ENCODE measurements at places on chromosomes 16 and 17. TPM values are rescaled to one million over a fixed set of nuclear protein-coding genes. Genes with fewer than 3 reads are reported as not detected.

DNA sequence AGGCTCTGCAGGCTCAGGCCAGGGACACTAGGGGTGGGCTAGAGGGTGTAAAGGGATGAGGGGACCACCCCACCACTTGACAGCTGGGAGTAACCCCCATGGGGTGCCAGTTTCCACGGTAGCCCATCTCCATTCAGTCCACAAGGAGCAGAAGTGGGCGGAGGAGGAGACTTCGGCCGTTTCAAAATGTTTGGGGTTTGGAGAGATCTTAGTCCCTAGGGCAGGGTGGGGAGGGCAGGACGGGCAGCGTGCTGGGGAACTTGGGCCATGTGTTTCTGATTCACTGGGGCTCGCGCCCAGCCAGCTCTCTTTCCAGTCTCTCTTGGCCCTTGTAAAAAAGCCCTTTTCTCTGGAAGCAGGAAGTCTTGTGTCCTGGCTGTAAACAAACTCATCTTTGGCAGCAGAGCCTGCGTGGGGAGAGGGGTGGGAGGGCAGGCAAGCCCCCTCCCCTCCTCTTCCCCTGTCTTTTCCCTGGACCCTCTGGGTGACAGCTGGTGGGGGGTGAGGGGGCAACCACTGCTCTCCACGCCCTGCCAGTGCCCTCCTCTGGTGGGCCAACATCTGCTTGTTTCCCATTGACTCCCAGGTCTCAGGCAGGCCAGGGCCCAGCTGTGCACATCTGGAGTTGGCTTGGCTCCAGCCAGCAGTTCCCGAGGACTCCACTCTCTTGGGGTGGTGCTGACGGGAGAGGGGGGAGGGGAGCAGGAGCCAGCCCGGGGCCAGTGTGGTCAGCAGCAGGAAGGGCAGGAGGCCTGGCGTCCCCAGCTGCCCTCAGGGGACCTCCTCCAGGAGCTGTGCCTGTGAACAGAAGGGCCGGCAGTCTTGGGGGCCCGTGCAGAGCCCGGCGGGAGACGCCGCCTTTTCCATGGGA is 8.1 kb downstream of the CYGB start:
- no peaks in the 10 kb centered on the region for H3K36me3 ChIP-seq
- H3K27ac ChIP-seq, result peak overlapping the region; percentile 44
- H3K27me3 ChIP-seq, result peaks cover 6% of the 10 kb centered on the region
- peak; percentile 84 for DNase-seq

DNA sequence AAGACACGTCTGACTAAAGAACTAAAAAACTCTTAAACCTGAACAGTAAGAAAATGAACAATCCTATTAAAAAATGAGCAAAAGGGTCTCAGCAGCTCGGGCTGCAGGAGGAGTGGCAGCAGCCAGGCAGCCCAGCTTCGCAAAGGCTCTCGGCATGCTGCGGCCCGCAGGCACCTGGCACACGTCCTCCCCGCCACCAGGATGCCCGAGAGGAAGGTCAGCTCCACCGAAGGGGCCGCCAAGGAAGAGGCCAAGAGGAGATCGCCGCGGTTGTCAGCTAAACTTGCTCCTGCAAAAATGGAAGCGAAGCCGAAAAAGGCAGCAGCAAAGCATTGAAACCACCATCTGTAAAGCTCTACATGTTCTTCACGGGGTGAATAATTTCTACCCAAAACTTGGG is 173.5 kb downstream of the BCAS3 start:
- no peaks in the 10 kb centered on the region for H3K36me3 ChIP-seq
- H3K27me3 ChIP-seq, result no peaks in the 10 kb centered on the region
- DNase-seq, result no peak
- no peak overlapping the region for H3K27ac ChIP-seq

GRCh38 chr17:36094746-36095145 is 4.8 kb upstream of the CCL3 start:
- no peak overlapping the region for H3K4me3 ChIP-seq
- no peaks in the 10 kb centered on the region for H3K4me1 ChIP-seq
- 0 out of 2 replicates have a peak, but pooled peaks cover 3% of the 10 kb centered on the region for H3K27me3 ChIP-seq
- no peaks in the 10 kb centered on the region for H3K36me3 ChIP-seq
- DNase-seq, result no peak

GRCh38 chr16:85261657-85262557 is 149.6 kb upstream of the CIBAR2 start:
- H3K4me3 ChIP-seq, result no peak overlapping the region
- no peak overlapping the region for H3K27ac ChIP-seq
- peaks cover 24% of the 10 kb centered on the region for H3K4me1 ChIP-seq
- H3K27me3 ChIP-seq, result no peaks in the 10 kb centered on the region
- H3K36me3 ChIP-seq, result no peaks in the 10 kb centered on the region

GRCh38 chr16:81843683-81844082 is 64.6 kb downstream of the PLCG2 start:
- DNase-seq, result no peak
- H3K27me3 ChIP-seq, result no peaks in the 10 kb centered on the region
- H3K36me3 ChIP-seq, result no peaks in the 10 kb centered on the region
- H3K27ac ChIP-seq, result no peak overlapping the region
- no peaks in the 10 kb centered on the region for H3K4me1 ChIP-seq

GRCh38 chr17:80482058-80482318 is 5.6 kb upstream of the NPTX1 start:
- H3K36me3 ChIP-seq, result no peaks in the 10 kb centered on the region
- H3K4me3 ChIP-seq, result no peak overlapping the region
- H3K4me1 ChIP-seq, result peaks cover 12% of the 10 kb centered on the region
- no peak for DNase-seq
- no peak overlapping the region for H3K27ac ChIP-seq
- peaks cover 45% of the 10 kb centered on the region for H3K27me3 ChIP-seq

GRCh38 chr17:45261577-45262515 is at the start of gene SPATA32:
Gene SPATA32 (minus strand): TSS chr17:45262094. CDS start chr17:45262016, 78 bp downstream.
- no peak for DNase-seq
- no peaks in the 10 kb centered on the region for H3K4me1 ChIP-seq
- H3K27me3 ChIP-seq, result no peaks in the 10 kb centered on the region
- H3K36me3 ChIP-seq, result peaks cover 12% of the 10 kb centered on the region

DNA sequence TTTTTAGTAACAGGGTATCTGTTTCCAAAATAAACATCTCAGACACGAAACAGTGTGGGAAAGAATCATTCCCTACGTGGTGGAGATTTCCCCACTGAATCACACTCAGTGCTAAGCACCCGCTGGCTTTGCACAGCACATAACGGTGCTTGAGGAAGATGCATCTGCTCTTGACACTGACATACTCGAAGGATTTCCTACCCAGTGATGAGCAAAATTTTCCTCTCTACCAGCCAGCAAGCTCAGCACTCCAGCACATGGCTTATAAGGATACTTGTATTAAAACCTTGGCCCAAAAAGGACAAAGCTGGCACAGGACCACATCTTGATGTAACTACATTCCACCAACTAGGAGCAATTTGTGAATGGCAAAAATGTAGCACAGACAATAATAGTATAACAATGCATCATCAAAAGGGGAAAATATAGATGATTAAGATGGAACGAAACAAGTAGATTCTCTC is 59.0 kb downstream of the ANKFY1 start:
- DNase-seq, result no peak
- no peak overlapping the region for H3K27ac ChIP-seq
- H3K4me3 ChIP-seq, result no peak overlapping the region
- no peaks in the 10 kb centered on the region for H3K27me3 ChIP-seq
- H3K4me1 ChIP-seq, result no peaks in the 10 kb centered on the region

GRCh38 chr16:87236516-87237115 is 80.6 kb downstream of the C16orf95 start:
- no peak overlapping the region for H3K4me3 ChIP-seq
- no peak overlapping the region for H3K27ac ChIP-seq
- no peaks in the 10 kb centered on the region for H3K4me1 ChIP-seq
- DNase-seq, result no peak

DNA sequence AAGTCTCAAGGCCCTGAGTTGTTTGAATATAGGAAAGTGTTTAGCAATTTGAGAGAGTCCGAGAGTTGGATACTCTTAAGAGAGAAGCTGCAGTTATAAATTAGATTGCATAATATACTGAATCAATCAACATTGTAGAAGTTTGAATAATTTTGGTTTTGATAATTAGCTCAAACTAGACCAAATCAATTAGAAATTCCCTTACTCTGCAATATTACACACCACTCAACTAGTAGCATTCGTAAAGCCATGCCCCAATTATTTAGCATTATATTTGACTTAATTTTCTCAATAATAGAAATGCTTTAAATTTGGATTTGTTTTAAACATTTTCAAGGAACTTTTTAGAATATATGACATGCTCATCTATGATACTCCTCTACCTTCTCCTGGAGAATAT is 49.1 kb downstream of the TNRC6C start:
- no peak for DNase-seq
- no peak overlapping the region for H3K27ac ChIP-seq
- H3K4me1 ChIP-seq, result no peaks in the 10 kb centered on the region
- H3K4me3 ChIP-seq, result no peak overlapping the region
- H3K27me3 ChIP-seq, result no peaks in the 10 kb centered on the region

- no peak overlapping the region for H3K4me3 ChIP-seq
- no peak for DNase-seq
- H3K4me1 ChIP-seq, result peaks cover 24% of the 10 kb centered on the region
- H3K27me3 ChIP-seq, result no peaks in the 10 kb centered on the region
- H3K36me3 ChIP-seq, result no peaks in the 10 kb centered on the region
Observed at GRCh38 chr17:27554152-27554551, 76.8 kb upstream of the LGALS9 start.

The TLCD2 gene
- total RNA-seq, result 1.3 TPM

The C1QL1 gene
- total RNA-seq, result 0.10 TPM

The PTRH2 gene
- 30.4 TPM for total RNA-seq
